Fibroblast of skin of right biceps (primary cell): ENCODE measurements at places on chromosomes 7 and 10.
A peak's percentile ranks its signal among the peaks of the same experiment; 100 is the strongest.

GRCh38 chr7:20577441-20578071 lies 37.9 kb upstream of the ABCB5 start:
- peak; percentile 3 for DNase-seq

DNA sequence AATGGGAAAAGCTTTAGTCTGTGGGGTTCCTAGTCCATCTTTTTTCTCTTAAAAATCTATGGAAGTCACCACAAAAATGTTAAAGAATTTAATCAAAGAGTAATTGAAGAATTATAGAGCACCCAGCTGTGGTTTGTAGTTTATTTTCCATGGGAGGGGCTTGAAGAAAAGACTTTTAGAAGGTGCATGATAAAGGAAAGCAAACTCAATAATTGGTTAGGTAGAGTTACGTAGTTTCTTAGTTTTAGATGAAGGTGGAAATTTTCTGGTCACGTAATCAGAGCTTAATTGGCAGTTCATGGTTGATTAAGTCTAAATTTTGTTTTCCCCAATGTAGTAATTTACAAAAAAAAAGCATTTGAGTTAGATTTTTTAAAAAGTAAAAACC lies 724 bp downstream of the ZNF107 start:
- DNase-seq, result no peak

DNA sequence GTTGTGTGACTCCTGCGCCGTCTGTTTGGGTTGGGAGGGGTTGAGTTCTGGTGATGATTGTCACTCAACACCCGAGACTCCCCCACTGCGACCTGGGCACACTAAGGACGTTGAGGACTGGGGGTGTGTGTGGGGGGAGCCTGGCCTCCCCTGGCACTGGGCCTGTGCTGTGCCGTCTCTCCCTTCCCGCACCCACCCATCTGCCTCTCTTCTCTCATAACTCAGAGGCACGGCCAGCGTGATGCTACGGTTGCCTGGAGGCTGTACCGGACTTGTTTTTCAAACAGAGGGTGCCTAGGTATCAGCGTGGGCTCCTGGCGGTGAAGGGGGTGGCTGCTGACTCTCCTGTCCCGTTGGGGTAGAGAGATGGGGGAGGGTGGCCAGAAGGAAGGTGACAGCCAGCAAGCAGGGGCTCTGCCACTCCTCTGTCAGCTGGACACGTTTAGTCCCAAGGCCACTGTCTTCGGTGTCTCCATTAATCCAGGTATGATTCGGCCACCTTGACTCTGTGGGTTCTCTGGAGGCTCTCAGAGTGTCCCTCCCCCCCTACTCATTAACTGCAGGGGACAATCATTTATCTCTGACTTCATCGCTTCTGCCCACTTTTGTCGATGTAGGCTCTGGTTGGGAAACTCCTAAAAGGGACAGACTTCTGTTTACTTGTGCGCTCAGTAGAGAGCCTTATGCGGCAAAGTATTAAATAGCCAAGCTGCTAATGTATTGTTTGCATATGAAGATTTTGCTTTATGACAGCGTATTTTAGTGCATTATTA lies 56.5 kb upstream of the PFKFB3 start:
- no peak for DNase-seq

GRCh38 chr7:47291461-47292081 lies 290.3 kb downstream of the TNS3 start:
- peak; percentile 96 for DNase-seq

- no peak for DNase-seq
Observed at GRCh38 chr7:19482628-19483027, 226.2 kb downstream of the POLR1F start.

GRCh38 chr10:101403161-101403560 lies 49.2 kb downstream of the BTRC start:
- DNase-seq, result no peak

- DNase-seq, result no peak
Observed at GRCh38 chr10:131848296-131848695, 52.5 kb upstream of the PPP2R2D start.

DNA sequence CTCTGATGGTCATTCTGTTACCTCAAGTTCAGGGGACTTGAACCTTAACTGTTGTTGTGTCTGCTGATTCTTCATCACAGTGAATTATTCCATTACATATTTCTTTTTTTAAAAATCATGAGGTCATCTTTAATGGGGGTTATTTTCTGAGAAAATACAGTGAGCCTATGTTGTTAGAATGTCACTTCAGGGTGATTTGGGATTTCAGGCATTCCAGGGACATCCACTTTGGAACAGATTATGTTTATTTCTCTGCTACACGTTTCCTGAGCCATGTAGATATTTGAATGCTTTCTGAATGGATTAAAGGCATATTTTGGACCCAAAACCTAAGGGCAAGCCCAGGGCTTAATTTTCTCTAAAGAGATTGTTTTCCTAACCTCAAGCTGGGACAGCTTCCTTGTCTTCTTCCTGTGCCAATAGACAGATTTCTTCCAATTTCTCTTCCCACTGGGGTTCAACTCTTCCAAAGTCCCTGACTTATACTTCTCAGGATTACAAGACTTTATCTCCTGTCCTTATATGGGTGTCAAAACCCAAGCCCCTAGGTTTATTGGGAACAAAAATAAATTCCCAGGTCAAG lies 271.7 kb downstream of the ARHGAP12 start:
- peak; percentile 33 for DNase-seq

DNA sequence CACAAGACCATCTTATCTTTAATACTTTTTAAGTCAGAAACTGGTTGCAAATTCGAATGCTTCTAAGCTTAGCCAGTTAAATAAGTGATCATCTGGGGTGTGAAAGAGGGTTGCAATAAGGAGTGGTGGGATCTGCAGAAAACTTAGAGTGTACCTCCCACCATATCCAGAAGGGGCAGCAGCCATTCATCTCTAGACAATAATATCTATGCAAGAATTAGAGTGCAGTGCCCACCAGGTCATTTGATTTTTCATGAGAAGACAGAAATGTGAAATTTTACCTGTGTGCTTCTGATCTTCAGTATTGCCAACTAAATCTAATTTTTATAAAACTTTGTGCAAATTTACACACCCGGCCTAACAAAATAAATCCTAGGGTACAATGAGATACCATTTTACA lies 127.2 kb upstream of the SP4 start:
- no peak for DNase-seq
